Forelimb muscle (tissue), 1 donor: ENCODE measurements at places on chromosomes 6 and 20. TPM values are rescaled to one million over a fixed set of nuclear protein-coding genes. Genes with fewer than 3 reads are reported as not detected.

FUCA2 gene
- 23.7 TPM for polyA plus RNA-seq

DPPA5 gene
- polyA plus RNA-seq = not detected

SPATS1 gene
- not detected for polyA plus RNA-seq

DNA sequence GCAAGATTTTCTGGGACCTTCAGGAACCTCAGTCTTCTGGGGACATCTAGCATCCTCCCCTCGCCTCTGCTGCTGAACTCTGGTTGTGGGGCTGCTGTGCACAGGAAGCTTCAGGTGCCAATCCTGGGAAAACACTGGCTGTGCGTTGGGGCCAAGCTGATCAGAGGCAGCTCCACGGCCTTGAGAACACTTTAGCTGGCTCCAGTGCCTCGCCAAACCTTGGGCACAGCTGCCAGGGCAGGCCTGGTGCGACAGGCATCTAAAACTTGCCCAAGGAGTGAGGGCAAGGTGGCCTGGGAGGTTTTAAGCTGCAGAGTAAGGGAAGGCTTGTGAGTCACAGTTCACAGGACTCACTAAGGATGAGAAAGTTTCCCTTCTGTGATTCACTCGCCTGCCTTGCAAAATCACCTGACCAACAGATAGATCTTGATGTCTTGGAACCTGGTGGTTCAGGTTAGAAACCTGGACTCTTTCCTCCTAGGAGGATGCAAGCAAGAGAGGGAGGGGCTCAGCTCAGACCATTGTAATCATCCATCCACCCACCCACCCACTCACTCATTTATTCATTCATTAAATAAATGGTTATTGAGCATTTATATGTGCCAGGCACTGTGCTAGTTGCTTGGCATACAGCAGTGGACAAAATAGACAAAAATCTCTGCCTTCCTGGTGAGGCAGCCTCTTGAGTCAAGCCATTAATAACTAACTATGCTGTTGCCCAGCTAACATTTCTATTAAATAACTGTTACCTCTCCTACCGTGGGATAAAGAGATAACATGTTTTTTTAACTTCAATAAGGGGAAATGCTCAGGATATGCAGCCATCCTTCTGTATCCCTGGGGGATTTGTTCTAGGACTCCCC, 2.5 kb upstream of the SPATS1 start:
- DNase-seq = no peak

DNA sequence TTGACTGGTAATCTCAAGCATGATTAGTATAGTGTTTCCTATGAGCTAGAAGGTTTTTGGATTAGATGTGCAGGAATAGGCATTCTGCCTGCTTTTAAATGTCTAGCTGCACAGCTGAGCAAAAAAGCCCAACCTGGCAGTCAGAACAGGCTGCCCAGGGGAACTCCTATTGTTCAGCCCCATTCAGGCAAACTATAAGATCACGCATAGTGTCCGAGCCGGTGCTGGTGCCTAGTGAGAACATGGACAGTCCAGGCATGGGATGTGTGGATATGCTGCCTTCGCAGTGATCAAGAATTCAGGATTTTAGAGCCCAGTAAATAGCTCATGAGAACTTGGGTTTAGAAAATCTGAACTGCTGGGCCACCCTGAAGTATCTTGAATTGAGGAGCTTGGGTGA, 348.8 kb downstream of the UTRN start:
- no peak for DNase-seq

GRCh38 chr6:50128420-50129005, 78.8 kb upstream of the DEFB112 start:
- no peak for DNase-seq
